ENCODE measurements at places on chromosomes 7 and 10. TPM values are rescaled to one million over a fixed set of nuclear protein-coding genes. Genes with fewer than 3 reads are reported as not detected.

CRPPA gene
- total RNA-seq, result 1.1 TPM

ADCY1 gene
- total RNA-seq, result 0.14 TPM

PRSS37 gene
- total RNA-seq, result not detected

TACR2 gene
- total RNA-seq, result not detected

TOMM7 gene
- 390 TPM for total RNA-seq

ZPBP gene
- not detected for total RNA-seq

SLC13A4 gene
- total RNA-seq, result not detected

C10orf95 gene
- total RNA-seq, result 0.28 TPM

TMEM176A gene
- total RNA-seq, result 0.54 TPM

HPSE2 gene
- 0.14 TPM for total RNA-seq

RBP4 gene
- not detected for total RNA-seq

DNA sequence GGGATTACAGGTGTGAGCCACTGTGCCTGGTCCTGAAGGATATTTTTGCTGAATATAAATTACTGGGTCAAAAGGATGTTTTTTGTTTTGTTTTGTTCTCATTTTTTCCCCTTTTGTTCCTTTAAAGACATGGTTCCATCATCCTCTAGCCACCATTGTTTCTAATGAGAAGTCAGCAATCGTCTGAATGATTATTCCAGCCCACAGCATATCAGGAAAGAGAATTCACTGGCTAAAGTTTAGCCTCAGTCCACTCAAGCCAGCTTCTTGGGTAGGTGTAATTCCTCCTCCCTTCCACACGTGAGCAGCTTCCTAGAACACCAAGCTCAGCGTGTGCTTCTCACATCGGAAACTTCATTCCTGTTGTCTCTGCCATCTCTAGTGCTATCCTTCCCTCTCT, 112.8 kb upstream of the INSIG1 start:
- no peak for DNase-seq

- DNase-seq, result no peak
Observed at GRCh38 chr10:110077436-110078130, 69.8 kb downstream of the ADD3 start.

DNA sequence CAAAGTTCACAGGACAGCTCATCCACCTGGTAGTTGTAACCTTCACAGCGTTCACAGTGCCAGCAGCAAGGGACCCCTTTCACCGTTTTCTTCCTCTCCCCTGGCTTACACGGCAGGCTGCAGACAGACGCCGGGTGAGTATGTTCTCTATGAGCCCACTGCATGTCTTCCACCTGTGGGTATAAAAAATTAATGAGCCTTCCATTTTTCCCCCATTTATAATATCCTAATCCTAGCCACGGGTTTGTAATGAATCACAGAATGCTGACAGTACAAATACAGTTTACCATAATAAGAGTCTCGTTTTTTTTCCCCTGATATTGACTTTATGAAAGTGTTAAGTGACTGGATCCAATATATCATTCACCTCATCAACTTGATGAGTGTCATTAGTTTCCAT, 719.0 kb downstream of the GRM8 start:
- DNase-seq, result no peak

DNA sequence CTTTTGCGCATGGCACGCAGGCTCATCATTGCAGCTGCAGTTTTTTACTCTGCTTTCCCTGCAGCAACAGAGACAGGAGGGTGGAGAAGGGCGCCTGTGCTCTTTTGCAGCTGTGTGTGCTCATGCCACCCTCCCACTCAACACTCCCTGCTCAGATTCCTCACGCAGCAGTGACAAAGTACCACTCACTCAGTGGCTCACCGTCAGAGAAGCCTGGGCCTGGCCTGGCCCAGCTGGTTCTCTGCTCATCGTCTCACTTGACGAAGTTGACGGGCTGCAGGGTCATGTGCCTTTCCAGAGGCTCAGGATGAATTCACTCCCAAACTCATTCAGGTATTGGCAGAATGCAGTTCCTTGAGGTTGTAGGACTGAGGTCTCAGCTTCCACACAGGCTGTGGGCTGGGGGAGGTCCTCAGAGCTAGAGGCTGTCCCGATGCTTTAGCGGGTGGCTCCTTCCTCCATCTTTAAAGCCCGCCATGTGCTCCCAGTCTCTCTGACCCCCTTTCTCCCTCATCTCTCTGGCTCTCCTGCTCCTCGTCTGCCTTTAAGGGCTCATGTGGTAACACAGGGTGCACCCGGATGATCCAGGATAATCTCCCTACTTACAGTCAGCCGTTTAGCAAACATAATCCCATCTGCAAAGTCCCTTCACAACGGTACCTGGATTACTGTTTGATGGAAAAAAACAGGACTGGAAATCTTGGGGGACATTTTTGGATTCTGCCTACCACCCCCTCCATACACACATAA, 25.8 kb downstream of the PTPRE start:
- no peak for DNase-seq

- DNase-seq, result no peak
Observed at GRCh38 chr7:3179456-3179855, 121.6 kb upstream of the SDK1 start.

GRCh38 chr10:114550756-114551635, 107.1 kb downstream of the ABLIM1 start:
- no peak for DNase-seq

DNA sequence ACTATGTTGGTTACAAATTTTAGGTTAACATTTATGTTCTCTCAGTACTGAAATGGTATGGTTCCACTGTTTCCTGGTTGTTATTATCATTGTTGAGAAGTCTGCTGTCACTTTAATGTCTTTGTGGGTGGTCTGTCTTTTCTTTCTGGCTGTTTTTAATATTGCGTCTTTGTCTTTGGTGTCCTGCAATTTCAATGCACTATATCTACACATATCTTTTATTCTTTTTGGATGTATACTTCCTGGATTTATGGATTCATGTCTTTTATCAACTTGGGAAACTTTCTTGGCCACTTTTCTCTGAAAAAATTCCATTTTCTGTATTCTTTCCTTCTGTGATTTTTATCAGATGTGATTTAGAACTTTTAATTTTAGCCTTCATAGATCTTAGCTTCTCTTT, 250.2 kb downstream of the BUB3 start:
- DNase-seq, result no peak

DNA sequence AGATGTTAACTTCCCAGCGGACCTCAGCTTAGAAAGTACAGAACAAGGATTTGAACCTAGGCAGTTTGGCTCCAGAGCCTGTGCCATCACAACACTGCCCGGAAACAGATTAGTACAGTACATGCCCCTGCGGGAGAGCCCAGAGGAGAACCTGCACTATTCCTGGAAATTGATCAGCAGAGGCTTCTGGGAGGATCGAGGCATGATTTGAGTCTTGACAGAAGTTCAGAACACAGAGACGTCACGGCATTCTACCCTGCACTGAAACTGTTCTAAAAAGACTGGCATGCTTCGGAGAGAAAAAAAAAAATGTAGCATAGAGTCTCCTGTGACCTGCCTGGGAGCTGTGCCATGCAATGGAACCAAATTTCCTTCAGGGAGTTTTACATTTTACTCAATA, 9.2 kb upstream of the IL6 start:
- DNase-seq, result no peak

DNA sequence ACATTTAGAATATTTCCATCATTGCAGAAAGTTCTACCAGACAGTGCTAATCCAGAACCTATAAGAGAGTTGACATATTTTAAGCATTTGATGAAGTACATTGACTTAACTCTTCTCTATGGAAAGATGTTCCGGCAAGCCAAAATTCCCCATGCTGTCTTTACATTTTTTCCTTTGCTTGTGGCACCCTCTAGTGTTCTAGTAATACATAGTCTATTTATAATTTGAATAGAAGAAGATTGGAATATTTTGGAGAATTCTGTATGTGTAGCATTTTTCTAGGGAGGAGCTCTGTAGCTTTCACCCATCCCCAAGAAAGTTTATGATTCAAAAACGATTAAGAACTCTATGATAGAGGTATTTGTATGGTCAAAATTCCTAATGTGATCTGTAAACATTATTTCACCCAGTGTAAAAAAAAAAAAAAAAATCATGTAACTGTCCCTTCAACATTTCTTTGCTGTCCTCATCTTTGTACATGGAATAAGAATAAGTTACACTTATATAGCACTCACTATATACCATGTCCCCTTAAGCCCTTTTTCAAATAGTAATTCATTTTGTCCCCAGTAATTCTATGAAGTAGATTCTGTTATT, 33.2 kb downstream of the NRF1 start:
- no peak for DNase-seq

DNA sequence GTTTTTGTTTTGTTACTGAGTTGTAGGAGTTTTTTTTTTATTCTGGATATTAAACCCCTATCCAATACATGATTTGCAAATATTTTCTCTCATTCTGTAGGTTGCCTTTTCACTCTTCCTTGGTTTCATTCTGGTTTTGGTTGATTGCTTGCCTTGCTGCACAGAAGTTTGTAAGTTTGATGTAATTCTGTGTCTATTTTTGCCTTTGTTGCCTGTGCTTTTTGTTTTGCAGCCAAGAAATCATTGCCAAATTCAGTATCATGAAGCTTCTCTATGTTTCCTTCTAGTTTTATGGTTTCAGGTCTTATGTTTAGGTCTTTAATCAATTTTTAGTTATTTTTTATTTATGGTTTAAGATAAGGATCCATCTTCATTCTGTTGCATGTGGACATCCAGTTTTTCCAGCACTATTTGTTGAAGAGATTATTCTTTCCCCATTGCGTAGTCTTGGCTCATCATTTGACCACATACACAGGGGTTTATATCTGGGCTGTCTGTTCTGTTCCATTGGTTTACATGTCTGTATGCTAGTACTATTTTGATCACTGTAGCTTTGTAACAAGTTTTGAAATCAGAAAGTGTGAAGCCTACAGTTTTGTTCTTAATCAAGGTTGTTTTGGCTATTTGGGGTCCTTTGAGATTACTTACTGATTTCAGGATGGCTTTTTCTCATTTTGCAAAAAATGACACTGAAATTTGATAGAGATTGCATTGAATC, 26.4 kb downstream of the BMPR1A start:
- DNase-seq, result no peak

- DNase-seq, result no peak
Observed at GRCh38 chr10:44662051-44662450, 249.1 kb upstream of the TMEM72 start.

GRCh38 chr10:88793712-88794299, 8.7 kb upstream of the LIPM start:
- DNase-seq, result no peak

- DNase-seq, result no peak
Observed at GRCh38 chr7:156753229-156753560, 112.6 kb downstream of the RNF32 start.

DNA sequence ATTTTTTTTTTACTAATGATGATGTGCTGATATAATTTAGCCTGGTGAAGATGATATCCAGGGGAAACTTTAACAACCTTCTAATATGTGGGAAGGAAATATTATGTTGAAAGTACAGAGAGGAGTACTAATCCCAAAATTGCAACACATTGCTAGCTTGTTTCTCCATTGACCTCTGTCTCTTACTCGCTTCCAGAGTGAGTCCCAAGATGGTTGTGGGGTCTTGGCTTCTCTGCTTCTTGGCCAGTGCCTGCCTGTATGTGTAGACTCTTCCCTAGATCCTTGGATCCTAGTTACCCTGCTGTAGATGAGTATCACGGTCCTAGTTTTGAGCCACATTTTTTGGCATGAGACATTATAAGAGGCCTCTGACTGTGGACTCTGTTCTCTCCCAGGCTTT, 17.5 kb downstream of the BMPER start:
- DNase-seq, result no peak

- DNase-seq, result no peak
Observed at GRCh38 chr7:150875791-150876190, 23.5 kb downstream of the AOC1 start.
